ENCODE measurements at places on chromosomes 16 and 17. TPM values are rescaled to one million over a fixed set of nuclear protein-coding genes. Genes with fewer than 3 reads are reported as not detected.

Gene KRT32
- not detected for total RNA-seq

Gene HAS3
- total RNA-seq = 6.2 TPM

Gene STX1B
- total RNA-seq = 2.6 TPM

Gene FGF11
- total RNA-seq = 0.44 TPM

Gene PRRT2
- 0.44 TPM for total RNA-seq

Gene MYO1D
- 73.7 TPM for total RNA-seq

Gene EPOP
- 2.8 TPM for total RNA-seq

Gene C1QTNF8
- total RNA-seq = not detected

Gene ATAD5
- 3.7 TPM for total RNA-seq

Gene ZCCHC14
- total RNA-seq = 7.1 TPM

Gene TNS4
- not detected for total RNA-seq

Gene EDC4
- total RNA-seq = 75.7 TPM
